ENCODE measurements at places on chromosomes 1 and 21. TPM values are rescaled to one million over a fixed set of nuclear protein-coding genes. Genes with fewer than 3 reads are reported as not detected.

DNA sequence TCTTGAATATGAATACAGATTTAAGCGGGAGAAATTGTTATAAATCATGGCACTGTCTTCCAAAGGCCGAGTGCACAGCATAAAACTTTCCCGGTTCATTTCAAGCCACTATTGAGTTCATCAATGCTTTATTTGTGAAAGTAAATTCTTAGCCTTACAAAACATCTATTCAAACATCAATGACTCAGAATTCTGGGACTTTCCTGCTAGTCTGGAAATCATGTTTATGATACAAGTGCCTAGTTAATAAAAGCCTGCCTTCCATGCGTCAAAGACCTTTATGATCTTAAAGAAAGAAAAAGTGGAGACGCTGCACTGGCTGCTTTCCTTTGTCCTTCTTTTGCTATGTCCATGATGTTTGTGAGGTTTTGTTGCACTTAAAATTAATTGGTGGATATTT lies 137.7 kb downstream of the SETD4 start:
- no peak overlapping the region for H3K27ac ChIP-seq
- H3K4me3 ChIP-seq = no peak overlapping the region
- DNase-seq = no peak
- peaks cover 5% of the 10 kb centered on the region for H3K4me1 ChIP-seq

GRCh38 chr1:57111175-57111574 lies 145.4 kb upstream of the C8B start:
- no peak overlapping the region for H3K4me3 ChIP-seq
- no peaks in the 10 kb centered on the region for H3K36me3 ChIP-seq
- H3K27ac ChIP-seq = no peak overlapping the region
- DNase-seq = no peak
- H3K4me1 ChIP-seq = no peaks in the 10 kb centered on the region

DNA sequence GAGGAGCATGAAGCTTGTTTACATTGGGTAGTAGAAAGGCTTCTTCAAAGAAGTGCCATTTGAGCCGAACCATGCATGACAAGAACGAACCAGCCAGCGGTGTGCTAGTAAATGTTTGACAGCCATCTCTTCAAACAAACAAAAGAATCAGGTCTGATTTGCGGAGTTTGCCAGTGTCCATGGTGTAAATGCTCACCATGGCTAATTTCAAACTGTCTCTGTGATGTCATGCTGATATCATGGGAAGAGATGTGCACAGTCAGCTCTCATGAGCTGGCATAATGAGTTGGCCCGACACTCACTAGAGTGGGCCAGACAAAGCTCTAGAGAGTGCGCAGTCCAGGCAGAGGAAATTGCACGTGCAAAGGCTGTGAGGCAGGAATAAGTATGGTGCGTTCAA lies 101.1 kb downstream of the KAZN start:
- H3K4me1 ChIP-seq = peaks cover 9% of the 10 kb centered on the region
- H3K27ac ChIP-seq = no peak overlapping the region
- no peaks in the 10 kb centered on the region for H3K27me3 ChIP-seq
- H3K4me3 ChIP-seq = no peak overlapping the region
- DNase-seq = peak; percentile 61

DNA sequence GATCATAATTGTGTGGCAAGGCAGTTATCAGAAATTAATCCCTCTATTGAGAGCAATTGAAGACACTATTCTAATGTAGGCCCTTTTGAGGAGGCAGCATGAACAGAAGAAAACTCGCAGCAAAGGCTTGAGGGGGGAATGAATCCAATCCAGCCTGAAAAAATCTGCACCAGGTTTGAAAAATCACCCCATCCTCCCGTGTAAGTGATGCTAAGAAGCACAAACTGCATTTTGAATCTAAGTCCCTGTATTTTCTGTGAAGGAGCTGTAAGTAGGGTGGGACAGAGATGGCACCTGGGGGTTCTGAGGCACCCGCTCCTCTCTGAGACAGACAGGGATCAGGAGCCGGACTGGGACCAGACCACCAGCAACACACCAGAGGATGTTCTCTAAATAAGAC lies at the start of gene CRB1:
CRB1 (plus strand) TSS at position 241 of the 400 bp plus-strand sequence. CDS start 161 bp downstream, outside the sequence.
- DNase-seq = no peak
- H3K27ac ChIP-seq = no peak within 1 kb of the TSS
- H3K4me3 ChIP-seq = no peak within 1 kb of the TSS
- no peaks in the 10 kb centered on the region for H3K4me1 ChIP-seq

DNA sequence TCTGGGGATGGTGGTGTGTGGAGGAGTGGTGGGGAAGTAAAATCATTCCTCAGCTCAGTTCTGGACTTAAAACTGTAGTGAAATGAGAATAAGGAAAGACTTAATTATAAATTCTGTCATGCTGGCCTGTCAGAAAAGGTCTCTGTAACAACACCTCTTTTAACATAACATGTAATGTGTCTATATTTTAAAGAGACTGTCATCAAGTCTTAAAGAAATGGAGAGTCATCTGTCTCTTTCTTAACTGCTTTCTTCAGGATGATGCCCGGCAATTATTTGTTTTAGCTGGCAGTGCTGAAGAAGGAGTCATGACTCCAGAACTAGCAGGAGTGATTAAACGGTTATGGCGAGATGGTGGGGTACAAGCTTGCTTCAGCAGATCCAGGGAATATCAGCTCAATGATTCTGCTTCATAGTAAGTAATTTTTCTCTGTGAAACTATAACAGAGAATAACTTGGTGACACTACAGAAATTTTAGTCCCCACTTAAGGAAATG lies 30.6 kb downstream of the GNAI3 start:
- peaks cover 7% of the 10 kb centered on the region for H3K36me3 ChIP-seq
- no peak overlapping the region for H3K27ac ChIP-seq
- H3K4me3 ChIP-seq = no peak overlapping the region
- H3K27me3 ChIP-seq = no peaks in the 10 kb centered on the region
- H3K4me1 ChIP-seq = no peaks in the 10 kb centered on the region

The OVAAL gene
- total RNA-seq = not detected

The HAO2 gene
- not detected for total RNA-seq
